ENCODE measurements at places on chromosomes 5 and 9.

GRCh38 chr5:68898951-68899471 lies 194.8 kb upstream of the SLC30A5 start:
- no peak for DNase-seq

GRCh38 chr9:95644377-95644776 lies 127.6 kb upstream of the PTCH1 start:
- no peak for DNase-seq

DNA sequence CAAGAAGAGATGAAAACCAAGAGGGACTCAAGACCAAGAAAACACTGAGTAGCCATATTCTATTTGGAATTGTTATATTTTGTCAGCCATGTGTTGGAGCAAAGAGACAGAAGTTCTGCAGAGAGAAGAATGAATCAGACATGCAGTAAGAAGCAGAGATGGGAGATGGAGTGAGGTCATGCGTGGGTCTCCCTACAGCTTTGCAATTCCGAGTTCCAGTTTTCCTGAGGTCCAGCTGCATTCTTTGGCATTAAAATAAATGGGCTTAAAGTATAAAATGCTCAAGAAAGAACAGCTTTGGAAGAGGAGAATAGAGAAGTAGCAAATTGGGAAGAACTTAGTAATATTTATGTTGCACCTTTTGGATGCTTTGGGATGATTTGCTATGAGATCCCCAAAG lies 361.6 kb downstream of the NPR3 start:
- no peak for DNase-seq

- DNase-seq, result no peak
Observed at GRCh38 chr9:37289631-37290030, 132.9 kb upstream of the GRHPR start.

DNA sequence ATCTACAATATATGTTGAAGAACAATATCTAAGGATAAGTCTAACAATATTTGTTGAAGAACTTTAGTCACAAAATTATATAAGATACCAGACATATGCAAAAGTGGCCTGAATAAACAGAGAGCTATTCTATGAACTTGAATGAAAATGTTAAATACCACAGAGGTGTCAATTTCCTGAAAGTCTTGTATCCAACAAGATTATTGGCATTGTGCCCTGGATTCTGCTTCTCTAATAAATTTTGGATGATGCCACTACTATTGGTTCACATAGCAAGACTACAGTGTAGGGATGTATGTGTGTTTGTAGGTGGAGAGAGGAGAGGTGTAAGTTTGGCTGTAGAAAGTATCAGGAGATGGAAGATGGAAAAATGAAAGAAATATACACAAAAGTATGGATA lies 731.8 kb upstream of the RGMB start:
- no peak for DNase-seq

DNA sequence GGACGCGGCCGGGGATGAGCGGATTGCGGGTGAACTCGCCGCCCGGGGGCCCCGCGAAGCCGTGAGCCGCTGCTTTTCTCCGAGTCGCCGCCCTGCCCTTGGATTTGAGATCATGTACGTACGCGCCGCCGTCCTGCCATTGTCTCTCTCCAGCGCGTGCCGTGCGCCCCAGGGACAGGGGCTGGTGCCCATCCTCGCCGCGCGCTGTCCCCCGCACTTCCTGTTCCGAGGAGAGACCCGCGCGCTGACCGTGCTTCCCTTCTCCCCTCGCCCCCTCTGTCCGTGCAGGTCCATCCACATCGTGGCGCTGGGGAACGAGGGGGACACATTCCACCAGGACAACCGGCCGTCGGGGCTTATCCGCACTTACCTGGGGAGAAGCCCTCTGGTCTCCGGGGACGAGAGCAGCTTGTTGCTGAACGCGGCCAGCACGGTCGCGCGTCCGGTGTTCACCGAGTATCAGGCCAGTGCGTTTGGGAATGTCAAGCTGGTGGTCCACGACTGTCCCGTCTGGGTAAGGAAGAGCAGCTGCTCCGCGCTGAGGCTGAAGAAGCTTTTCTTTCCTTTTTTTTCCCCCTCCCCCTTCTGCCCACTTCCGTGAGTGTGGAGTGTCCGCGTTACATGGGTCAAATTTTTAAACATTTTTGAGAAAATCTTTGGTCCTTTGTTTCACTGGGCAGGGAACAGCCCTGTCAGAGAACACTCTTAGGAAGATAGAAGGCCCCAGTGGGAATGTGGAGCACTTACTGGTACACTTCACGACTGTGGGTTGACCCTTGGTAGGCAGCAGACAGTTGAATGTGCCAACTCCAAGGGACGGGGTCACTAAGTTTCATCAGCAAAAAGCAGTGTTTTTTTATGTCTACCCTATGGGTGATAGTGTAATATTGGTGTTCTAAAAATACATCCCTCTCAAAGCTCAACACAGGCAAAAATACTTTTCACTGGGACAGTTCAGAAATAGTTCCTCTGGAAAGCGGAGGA lies 727 bp downstream of the RHOBTB3 start:
- DNase-seq, result no peak

- no peak for DNase-seq
Observed at GRCh38 chr5:16600946-16601345, 15.9 kb downstream of the RETREG1 start.

DNA sequence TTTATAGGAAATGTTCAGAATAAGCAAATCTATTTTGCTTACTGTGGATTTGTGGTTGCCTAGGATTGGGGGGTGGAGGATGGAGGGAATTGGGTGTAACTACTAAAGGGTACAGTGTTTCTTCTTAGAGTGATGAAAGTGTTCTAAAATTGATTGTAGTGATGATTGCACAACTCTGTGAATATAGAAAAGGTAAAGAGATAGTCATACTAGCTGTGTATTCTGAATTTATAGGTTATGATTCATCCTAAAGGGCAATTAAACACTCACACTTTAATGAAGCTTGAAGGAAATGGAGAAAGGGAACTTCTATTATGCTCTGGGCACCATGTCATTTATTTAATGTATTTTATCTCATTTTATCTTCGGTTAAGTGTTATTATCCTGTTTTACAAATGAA lies 9.9 kb downstream of the TXNDC8 start:
- no peak for DNase-seq

DNA sequence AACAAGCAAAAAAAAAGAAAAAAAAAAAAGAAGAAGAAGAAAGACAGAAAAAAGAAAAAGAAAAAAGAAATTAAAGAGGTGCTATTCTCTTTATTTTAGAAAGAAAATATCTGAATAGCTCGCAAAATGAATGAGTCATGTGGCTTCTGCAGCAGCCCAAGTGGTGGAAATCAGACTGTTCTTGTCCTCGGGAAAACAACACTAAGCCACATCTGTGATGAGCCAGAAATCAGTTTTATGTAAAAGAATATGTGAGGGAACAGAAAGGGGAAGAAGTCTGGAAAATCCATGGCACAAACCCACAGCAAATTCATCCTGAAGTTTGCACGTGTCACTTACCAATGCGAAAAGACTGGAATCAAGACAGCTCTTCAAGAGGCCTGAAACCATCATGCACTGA lies 118.7 kb upstream of the GAS1 start:
- no peak for DNase-seq

- peak; percentile 32 for DNase-seq
Observed at GRCh38 chr5:40124367-40124766, 555.3 kb upstream of the PTGER4 start.

DNA sequence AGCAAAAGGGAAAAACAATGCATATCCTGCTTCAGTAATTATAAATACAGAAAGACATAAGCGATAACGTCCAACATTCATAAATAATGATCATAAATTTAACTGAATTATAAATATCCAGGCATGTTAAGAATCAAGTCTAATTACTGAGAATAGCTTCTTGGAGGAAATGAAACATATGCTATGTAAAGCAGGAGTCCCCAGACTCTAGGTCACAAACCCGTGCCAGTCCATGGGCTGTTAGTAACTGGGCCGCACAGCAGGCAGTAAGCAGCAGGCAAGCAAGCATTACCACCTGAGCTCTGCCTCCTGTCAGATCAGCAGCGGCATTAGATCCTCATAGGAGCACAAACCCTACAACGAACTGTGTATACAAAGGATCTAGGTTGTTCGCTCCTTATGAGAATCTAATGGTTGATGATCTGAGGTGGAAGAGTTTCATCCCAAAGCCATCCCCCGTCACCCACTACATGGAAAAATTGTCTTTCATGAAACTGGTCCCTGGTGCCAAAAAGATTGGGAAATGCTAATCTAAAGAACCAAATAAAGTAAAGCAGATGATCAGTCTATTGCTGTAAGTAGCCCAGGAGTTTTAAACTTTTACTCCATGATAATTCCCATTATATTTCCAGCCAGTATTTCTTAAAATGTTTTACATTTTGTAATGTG lies 50.4 kb downstream of the CERT1 start:
- no peak for DNase-seq

- no peak for DNase-seq
Observed at GRCh38 chr9:72753266-72753893, 199.5 kb downstream of the ALDH1A1 start.

DNA sequence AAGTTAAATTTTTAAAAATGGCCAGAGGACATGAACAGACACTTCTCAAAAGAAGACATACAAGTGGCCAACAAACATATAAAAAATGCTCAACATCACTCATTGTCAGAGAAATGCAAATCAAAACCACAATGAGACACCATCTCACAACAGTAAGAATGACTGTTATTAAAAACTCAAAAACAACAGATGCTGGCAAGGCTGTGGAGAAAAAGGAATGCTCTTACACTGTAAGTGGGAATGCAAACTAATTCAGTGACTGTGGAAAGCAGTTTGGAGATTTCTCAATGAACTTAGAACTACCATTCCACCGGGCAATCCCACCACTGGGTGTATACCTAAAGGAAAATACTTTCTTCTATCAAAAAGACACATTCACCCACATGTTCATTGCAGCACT lies 168.5 kb upstream of the PIK3R1 start:
- no peak for DNase-seq

DNA sequence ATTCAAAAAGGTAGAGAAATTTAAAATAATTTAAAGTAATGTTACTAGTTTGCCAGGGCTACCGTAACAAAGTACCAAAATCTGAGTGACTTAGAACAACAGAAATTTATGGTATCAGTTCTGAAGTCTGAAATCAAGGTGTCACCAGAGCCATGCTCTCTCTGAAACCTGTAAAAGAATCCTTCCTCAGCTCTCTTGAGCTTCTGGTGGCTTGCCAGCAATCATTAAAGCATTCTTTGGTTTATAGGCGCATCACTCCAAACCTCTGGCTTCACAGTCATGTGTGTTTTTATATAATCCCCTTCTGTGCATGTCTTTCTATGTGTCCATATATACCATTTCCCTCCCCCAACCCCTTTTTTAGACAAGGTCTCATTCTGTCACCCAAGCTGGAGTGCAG lies 220.3 kb downstream of the COX7C start:
- no peak for DNase-seq

DNA sequence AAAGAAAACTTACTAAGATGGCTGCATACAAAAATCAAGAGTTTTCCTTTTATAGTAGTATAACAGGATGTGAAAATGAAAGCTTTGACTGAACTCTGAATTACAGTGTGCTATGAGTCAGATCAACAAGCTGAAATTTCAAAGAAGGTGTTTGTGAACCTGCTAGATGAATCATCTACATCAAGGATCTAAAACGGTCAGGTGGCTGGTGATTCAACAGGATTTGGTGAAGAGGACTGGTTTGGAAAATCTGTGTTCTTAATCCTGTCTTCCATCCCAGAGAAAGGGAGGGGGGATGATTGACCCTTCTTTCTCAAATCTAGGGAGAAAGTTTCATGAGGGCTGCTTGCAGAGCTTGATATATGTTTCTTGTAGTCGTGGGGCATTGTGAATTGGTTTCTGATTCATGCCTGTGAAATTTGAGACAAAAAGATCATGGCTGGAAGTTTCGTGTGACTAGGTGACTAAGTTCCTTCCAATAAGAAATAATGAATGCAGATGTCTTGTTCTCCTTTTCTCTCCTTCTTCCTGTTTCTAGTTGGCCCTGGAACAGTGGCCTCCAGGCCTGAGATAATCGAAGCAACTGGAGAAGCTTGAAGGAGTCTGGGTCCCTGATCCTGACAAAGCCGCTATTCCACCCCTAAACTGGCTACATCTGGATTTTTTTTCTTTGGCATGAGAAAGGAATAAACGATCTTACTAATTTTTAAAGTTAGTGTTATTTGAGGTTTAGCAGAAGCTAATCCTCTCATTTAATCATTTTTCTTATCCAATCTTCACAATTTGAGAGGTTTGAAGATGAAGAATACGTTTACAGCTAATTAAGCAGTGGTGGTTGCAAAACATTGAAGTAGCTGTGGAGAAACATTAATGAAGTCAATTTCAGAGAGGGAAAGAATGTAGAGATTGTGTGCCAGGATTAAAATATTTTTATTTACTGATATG lies 67.2 kb downstream of the MRPS30 start:
- DNase-seq, result no peak

- DNase-seq, result no peak
Observed at GRCh38 chr5:169098331-169099121, 202.4 kb downstream of the SLIT3 start.

DNA sequence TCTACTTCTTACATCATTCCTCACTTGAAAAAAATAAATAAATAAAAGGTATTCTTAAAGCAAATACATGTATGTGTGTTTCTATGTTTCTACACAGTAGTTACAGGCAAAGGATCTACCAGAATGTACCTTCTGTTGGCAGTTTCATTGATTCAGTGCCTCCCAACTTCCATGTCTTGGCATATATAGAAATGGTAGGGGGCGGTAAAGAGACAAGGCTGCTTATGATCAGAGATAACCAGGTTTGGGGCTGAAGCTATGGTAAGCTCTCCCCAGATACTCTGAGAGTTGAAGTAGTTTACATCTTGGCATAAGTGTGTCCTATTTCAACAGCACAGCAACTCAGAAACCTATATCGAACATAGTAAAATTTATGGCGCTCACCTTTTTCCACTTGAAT lies 1075.4 kb upstream of the C9orf72 start:
- DNase-seq, result peak; percentile 9

DNA sequence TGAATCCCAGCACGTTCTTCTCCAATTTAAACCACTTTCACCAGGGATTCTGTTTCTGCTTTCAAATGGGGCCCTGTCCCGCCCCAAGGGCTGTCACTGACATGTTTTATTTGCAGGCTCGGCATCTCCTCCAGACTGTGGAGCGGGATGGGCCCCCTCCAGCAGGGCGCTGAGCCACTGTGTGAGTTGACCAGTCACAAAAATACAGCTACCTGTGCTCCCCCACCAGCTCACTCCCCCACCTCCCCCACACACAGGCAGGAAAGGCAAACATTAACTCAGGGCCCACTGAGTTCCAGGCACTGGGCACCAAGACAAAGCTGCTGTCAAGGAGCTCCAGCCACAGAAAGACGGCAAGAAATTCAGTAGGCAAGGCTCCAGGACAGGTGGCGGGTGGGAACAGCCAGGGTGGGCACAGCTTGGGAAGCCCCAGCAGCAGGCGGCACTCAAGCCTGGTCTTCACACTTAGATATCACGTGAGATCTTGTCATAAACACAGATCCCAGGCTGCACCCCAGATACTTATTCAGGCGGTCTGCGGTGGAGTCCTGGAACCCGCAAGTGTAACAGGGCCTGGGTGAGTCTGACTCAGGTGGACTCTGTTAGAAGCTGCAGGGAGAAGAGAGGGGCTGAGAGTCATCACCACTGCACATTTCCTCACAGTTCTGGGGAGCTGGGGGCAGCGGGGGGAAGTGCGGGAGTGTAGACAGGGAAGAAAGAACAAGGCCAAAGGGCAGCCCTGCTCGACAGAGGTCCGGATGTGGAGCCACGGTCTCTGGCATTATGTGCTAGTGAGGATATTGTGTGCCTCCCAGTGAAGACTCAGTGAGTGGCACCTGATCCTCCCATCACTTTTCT lies 44.7 kb downstream of the OR2V1 start:
- no peak for DNase-seq
